Activated CD4-positive, alpha-beta T cell treated with anti-CD3 and anti-CD28 coated beads, Interleukin-2, amount 50 U/mL, for 48 hours (primary cell): ENCODE measurements at places on chromosomes 12 and 14.

- peak; percentile 56 for DNase-seq
Measured at GRCh38 chr12:79934281-79935020, 446 bp downstream of the PPP1R12A start.

DNA sequence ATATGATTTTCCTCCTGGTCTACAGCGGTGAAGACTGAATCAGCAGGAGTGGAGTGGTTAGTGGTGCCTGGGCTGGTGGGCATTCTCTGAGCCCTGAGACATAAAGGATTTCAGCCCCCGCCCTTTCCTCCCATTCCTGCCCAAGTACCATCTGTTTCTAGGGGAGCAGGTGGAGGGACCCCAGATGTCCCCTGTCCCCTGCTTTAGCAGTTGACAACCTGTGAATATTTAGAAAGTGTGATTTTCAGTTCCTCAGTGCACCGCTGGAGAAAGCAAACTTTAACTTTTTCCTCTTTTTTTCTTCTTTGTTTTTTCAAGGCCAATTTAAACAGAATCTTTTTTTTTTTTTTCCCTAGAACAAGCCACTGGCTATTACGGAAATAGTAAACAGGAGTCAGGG lies 163.8 kb upstream of the MYL2 start:
- DNase-seq: no peak

- DNase-seq: no peak
Measured at GRCh38 chr12:81644503-81644902, 114.6 kb downstream of the PPFIA2 start.

DNA sequence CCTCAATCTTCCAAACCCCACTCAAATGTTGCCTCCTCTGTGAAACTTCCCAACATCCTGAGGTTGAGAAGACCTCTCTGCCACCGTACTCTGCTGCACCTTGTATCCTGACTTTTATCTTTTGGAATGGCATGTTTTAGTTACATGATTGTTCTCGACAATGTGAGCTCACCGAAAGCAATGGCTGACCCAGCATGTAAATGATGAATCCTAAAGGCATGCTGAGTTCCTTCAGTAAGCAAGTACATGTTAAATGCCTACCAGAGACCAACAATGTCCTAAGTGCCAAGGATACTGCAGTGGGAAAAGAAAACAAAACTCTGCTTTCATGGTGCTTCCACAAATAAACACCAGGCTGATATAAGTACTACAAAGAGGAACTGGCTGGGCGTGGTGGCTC lies 13.7 kb downstream of the PPP1R13B start:
- DNase-seq: no peak

DNA sequence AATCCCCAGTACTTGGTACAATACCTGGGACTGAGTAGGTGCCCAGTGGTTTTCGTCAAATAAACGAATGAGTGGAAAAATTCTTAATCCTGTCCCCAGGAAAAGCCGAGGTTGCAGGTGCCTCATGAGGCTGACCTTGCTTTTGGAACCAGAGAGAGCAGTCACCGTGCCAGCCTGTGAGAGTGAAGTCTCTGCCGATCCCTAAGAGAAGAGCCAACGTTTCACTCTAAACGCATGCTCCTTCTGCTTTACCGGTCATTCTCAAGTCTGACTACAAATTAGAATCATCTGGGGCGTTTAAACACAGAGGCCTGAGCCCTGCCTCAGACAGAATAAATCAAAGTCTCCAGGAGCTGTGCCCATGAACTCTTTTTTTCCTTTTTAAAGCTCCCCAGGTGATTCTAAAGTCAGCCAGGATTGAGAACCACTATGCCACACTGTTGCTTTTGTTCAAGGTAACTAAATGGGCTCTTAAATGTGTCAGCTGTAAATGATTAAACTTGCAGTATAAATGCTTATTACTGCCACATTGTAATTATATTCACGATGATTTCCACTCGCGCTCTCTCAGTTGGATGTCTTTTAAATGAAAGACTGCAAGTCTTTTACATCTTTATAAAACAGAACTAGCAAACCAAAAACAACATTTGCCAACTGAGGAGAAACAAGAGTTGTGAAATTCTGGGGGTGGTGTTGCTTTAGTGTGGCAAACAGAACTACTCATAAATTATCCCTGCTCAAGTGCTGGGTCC lies 26.9 kb downstream of the TCP11L2 start:
- DNase-seq: no peak

DNA sequence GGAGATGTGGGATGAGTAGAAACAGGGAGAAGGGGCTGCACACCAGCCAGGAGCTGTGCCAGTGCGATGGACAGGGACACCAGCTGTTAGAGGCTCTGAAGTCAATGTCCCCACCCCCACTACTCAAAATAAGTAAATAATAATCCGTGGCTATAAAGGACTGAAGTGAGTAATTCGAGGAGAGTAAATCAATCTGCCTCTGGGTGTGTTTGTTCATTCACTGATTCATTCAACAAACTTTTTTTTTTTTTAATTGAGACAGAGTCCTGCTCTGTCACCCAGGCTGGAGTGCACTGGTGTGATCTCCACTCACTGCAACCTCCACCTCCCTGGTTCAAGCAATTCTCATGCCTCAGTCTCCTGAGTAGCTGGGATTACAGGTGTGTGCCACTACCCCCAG lies 363.6 kb downstream of the TMEM132D start:
- no peak for DNase-seq

- DNase-seq: no peak
Measured at GRCh38 chr12:111224186-111225066, 144.5 kb downstream of the PHETA1 start.

DNA sequence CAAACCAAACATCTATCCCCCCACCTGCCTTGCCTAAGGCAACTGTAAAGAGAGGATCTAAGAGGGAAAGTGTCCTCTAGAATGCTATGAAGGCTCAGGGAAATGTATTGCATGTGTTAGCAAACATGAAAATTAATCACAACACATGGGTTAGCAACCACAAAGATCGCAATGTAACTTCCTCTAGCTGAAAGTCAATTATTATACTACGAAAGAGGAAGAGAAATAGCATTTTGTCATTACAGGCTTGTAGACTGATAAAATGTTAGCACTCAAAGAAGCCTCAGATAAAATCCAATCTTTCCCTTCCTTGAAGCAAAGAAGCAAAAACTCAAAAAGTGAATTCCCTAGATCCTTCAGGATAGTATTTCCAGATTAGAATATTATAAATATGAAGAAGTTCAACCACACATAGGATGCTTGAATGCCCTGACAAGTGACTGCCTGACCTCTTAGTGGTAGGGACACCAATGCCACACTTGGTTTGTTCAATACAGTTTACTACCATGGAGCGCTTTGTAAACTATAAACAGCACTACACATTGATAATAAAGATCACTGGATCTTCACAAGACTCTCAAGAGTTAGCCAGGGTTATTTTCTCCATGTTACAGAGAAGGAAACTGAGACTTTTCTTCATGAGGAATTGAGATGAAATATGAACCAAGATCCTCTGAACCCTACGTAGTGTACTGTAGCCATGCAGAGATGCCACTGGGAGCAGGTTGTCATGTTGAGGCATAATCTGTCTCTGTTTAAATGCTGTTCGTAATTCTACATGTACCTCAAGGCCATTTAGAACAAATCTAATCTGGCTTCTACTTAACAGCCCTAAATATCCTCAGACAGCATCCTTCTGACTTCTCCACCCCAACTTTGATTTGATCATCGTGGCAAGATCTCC lies 100.7 kb downstream of the ITPR2 start:
- DNase-seq: no peak

- no peak for DNase-seq
Measured at GRCh38 chr14:23245282-23245681, 7.5 kb downstream of the RNF212B start.

GRCh38 chr14:102734436-102734835 lies 42.8 kb upstream of the TRAF3 start:
- DNase-seq: no peak

DNA sequence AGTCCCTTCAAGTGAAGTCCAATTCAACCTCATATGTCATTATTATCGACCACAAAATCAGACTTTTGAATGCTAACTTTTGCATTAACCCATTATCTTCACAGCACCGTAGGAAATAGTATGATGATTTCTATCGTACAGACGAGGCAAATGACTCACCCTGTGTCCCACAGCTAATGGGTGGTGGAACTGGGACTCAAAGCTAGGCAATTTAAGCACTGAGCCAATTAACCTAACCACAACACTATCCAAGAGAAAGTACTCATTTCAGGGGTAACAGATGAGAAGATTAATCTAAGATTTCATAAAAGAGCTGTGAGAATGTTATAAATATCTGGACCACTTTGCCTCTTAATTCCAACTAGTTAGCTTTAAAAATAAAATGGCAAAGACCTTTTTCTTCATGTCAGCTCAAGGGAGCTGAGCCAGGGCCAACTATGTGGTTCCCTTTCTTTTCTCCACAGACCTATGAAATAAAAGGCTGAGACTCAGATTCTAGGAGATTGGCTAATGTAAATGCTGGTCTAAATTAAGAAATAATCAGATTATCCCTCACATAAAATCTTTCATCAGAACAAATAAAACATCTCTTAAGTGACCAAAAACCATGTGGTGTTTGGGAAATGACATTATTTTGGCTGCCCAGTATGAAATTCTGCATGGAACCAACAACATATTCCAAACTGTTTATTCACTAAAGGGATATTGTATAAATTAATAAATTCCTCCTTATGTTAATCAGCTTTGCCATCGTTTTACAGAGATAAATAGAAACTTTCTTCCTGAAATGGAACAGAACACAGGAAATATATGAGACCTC lies 4.9 kb downstream of the PTGER2 start:
- no peak for DNase-seq

DNA sequence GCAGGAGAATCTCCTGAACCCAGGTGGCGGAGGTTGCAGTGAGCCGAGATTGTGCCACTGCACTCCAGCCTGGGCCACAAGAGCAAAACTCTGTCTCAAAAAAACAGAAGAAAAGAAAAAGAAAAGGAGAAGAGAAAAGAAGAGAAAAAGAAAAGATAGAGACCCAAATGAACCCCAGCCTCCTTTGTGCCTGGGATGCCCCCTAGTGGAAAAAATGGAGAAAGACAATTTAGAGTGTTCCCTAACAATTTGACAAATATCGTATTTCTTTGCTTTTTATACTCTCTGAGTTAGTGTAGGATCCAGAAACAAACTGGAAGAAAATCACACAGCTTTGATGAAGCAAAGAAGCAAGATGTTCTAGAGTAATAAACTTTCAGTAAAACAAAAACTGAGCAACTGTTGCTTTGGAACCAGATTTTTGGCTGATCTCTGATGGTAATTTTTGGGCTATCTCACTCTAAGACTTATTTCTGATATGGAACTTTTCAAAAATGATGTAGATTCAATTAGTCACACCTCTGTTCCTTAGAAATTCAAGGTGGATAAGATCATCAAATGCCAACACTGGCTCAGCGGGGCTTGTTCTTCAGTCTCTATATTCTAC lies 18.6 kb upstream of the PRKAB1 start:
- no peak for DNase-seq

GRCh38 chr12:27123642-27124041 lies 41.3 kb upstream of the C12orf71 start:
- DNase-seq: no peak

DNA sequence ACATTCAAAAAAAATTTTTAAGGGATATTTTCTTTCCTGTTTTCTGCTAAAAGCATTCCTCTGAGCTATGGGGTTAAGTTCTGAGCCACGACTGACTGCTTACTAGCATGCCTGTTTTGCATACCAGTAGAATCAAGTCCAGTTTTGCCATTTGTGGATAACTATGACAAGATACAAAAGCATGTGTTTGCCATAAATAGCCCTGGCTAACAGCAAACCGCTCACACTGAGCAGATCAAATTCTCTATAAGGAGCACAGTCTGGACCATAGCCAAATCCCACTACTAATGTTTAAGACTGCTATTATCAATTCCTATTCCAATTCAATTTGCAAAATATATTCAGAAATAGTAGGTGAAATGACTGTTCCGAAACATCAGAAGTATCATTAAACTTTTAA lies 3.2 kb downstream of the CFL2 start:
- DNase-seq: no peak

DNA sequence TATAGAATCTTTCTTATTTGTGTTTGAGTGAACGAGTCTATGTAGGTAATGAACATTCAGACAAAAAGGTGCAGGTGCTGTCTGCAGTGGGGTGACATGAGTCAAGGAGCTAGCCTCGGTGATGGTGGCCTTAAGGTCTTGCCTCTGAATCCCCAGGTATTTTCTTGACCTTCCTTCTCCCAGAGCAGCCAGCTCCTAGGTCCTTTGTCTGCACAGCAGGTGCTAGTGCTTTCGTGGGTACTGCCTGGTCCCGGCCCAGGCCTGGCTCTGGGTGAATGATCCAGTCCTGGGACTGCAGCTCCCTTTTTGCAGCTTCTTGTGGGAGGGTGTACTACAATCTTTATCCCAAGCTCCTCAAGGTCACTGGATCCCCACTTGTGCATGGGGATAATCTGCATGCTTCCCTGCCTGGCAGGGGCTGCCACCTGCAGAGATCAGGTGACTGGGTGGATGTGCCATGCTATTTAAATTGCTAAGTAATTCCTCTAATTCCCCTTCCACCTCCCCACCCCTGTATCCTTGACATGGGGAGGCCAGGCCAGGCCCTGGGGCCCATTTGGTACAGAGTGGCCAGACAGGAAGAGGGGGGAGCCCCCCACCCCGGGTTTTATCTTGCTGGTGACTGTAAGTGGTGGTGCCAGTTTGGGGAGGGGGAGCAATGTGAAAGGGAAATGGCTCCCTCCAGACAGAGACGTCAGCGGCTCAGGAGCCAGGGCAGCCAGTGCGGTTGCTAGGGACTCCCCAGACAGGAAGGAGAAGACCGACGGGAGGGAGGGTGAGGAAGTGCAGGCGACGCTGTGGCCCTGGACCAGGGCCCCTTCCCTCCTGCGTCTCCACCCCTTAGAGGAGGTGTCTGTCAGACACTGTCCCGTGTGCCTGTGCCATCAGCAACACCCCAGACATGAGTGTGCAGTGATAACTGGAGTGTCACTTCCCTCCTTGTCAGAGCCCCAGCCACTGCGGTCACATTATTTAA lies 6.7 kb downstream of the VASH1 start:
- DNase-seq: peak; percentile 72

- DNase-seq: no peak
Measured at GRCh38 chr14:104150136-104151025, 12.0 kb downstream of the KIF26A start.

GRCh38 chr14:96100161-96101064 lies 61.3 kb downstream of the C14orf132 start:
- DNase-seq: peak; percentile 74
